Aortic smooth muscle cell (primary cell): ENCODE measurements at places on chromosomes 13 and 19. TPM values are rescaled to one million over a fixed set of nuclear protein-coding genes. Genes with fewer than 3 reads are reported as not detected.

Gene ZNF549
- total RNA-seq, result 5.8 and 6.2 TPM in 2 replicates

Gene C19orf33
- not detected in 2 replicates for total RNA-seq

Gene OR10H5
- total RNA-seq, result not detected in 2 replicates

Gene STOML3
- total RNA-seq, result not detected in 2 replicates

Gene MEDAG
- 76.6 and 183 TPM in 2 replicates for total RNA-seq

Gene DPP9
- 26.5 and 35.3 TPM in 2 replicates for total RNA-seq

Gene GDF15
- total RNA-seq, result 41.1 and 66.9 TPM in 2 replicates

Gene PPM1N
- total RNA-seq, result 1.7 and 2.1 TPM in 2 replicates

Gene ZNF221
- 7.8 and 8.8 TPM in 2 replicates for total RNA-seq

Gene LAMP1
- 198 and 206 TPM in 2 replicates for total RNA-seq

Gene TJP3
- total RNA-seq, result not detected in 2 replicates

Gene PEG3
- total RNA-seq, result 2.3 and 4.4 TPM in 2 replicates

Gene MBD3
- total RNA-seq, result 70.9 and 85.6 TPM in 2 replicates

Gene ZNF460
- 74.9 and 76.0 TPM in 2 replicates for total RNA-seq

Gene ZNF506
- total RNA-seq, result 9.2 and 9.9 TPM in 2 replicates

Gene TYK2
- total RNA-seq, result 49.8 and 62.4 TPM in 2 replicates

Gene ACTMAP
- total RNA-seq, result 0.53 and 0.56 TPM in 2 replicates

Gene ZSCAN4
- total RNA-seq, result not detected in 2 replicates

Gene LHB
- total RNA-seq, result not detected in 2 replicates

Gene IGLON5
- not detected in 2 replicates for total RNA-seq

Gene LSM14A
- total RNA-seq, result 75.6 and 94.3 TPM in 2 replicates

Gene MUC16
- not detected in 2 replicates for total RNA-seq

Gene CEACAM8
- not detected in 2 replicates for total RNA-seq

Gene IL27RA
- total RNA-seq, result 0.75 and 2.1 TPM in 2 replicates

Gene NCAN
- under 0.01 TPM in 1 of 2 replicates, not detected in the other for total RNA-seq

Gene ZNF610
- 1.8 and 2.4 TPM in 2 replicates for total RNA-seq

Gene ATXN8OS
- not detected in 2 replicates for total RNA-seq

Gene ANKRD24
- 1.5 and 1.6 TPM in 2 replicates for total RNA-seq

Gene KISS1R
- not detected in 2 replicates for total RNA-seq

Gene FOXA3
- total RNA-seq, result not detected in 2 replicates

Gene ZNF578
- 5.9 and 6.2 TPM in 2 replicates for total RNA-seq

Gene EXOC3L2
- not detected in 2 replicates for total RNA-seq

Gene TEX29
- 0.12 TPM in 1 of 2 replicates, not detected in the other for total RNA-seq

Gene MYCBP2
- 75.6 and 104 TPM in 2 replicates for total RNA-seq

Gene ZNF415
- total RNA-seq, result 12.7 and 12.9 TPM in 2 replicates

Gene ZNF613
- 6.3 and 8.2 TPM in 2 replicates for total RNA-seq

Gene BCAM
- total RNA-seq, result 7.3 and 30.0 TPM in 2 replicates

Gene DLL3
- total RNA-seq, result 0.06 TPM in 1 of 2 replicates, not detected in the other

Gene ZNF628
- 0.66 and 0.87 TPM in 2 replicates for total RNA-seq

Gene SMAD9
- total RNA-seq, result 5.9 and 8.2 TPM in 2 replicates

Gene ZNF888
- 3.5 and 5.2 TPM in 2 replicates for total RNA-seq

Gene TFDP1
- total RNA-seq, result 44.0 and 44.1 TPM in 2 replicates

Gene CYP4F2
- total RNA-seq, result not detected in 2 replicates

Gene ZNF728
- 0.40 and 0.62 TPM in 2 replicates for total RNA-seq

Gene KLK2
- not detected in 2 replicates for total RNA-seq

Gene ZNF154
- total RNA-seq, result 5.4 and 7.1 TPM in 2 replicates

Gene PALM3
- total RNA-seq, result 0.12 TPM in 1 of 2 replicates, not detected in the other

Gene RAB8A
- total RNA-seq, result 83.8 and 88.3 TPM in 2 replicates
